ENCODE measurements at places on chromosomes 7 and 10.
A peak's percentile ranks its signal among the peaks of the same experiment; 100 is the strongest.

- DNase-seq, result no peak
Observed at GRCh38 chr7:57210871-57211270, 78.6 kb upstream of the ZNF479 start.

- DNase-seq, result no peak
Observed at GRCh38 chr10:93849593-93849992, 44.2 kb upstream of the SLC35G1 start.

DNA sequence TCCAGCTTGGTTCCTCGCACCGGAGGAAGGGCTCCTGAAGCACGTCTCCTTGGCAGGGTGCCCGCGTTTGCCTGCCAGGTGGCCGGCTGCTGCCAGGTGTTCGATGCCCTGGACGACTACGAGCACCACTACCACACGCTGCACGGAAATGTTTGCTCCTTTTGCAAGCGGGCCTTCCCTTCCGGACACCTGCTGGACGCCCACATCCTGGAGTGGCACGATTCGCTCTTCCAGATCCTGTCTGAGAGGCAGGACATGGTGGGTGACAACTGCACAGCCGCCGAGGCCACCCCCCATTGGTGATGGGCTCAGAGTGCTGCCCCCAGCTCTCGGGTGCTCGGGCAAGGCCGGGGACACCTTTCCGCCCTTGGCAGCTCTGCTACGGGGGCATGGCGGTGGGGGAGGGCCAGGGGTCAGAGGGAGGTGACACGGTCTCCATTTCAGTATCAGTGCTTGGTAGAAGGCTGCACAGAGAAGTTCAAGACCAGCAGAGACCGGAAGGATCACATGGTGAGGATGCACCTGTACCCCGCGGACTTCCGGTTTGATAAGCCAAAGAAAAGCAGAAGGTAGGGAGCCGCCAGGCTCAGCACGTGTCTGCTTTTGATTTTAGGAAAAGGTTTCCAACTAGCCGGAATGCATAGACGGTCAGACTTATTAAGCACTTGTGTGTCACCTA, 1.1 kb downstream of the ZNF511 start:
- no peak for DNase-seq

- no peak for DNase-seq
Observed at GRCh38 chr10:125953778-125954385, 57.5 kb downstream of the FANK1 start.

GRCh38 chr7:14219125-14219524, 229.7 kb upstream of the ETV1 start:
- DNase-seq, result no peak

DNA sequence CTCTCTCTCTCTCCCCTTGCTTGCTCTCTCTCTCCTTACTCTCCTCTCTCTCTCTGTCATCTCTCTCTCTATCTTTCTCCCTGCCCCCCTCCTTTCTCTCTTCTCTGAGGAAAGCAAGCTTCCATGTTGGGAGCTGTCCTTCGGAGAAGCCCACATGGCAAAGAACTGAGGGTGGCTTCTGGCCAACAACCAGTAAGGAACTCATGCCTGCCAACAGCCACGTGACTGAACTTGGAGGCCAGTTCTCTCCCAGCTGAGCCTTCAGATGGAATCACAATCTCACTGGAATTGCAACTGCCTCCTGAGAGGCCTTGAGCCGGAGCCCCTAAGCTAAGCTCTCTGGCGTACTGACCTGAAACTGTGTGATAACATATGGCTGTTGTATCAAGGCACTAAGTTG, 12.0 kb upstream of the DHTKD1 start:
- no peak for DNase-seq

DNA sequence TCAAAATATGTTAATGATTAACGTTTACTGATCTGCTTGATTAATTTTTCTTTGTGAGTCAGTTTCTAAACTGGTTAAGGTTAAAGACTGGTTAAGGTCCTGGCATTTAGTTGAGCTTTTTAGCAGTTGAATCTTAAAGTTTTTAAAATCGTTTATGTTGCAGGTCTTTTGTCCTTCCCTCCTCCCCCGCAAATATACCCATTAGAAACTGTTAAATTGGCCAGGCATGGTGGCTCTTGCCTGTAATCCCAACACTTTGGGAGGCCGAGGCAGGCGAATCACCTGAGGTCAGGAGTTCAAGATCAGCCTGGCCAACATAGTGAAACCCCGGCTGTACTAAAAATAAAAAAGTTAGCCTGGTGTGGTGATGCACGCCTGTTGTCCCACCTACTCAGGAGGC, 100.9 kb downstream of the PODXL start:
- no peak for DNase-seq

DNA sequence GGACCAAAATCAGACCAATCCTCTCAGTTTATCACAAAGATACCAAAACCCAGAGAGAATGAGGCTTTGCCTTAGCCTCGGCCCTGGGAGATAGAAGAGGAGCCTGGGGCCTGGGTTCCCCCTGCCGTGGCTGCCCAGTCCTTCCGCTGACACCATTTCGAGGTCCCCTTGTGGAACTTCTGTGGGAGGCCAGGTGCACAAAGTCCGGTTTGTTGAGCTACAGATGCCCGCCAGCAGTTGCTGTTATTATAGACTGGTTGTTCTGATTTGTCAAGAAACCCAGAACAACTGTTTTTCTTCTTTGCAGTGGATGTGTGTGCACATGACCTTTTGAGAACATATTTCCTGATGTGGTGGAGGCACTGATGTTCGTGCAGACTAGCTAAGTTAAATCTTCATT, 47.6 kb downstream of the CUX1 start:
- no peak for DNase-seq

GRCh38 chr10:98855403-98856189, 380.1 kb downstream of the HPSE2 start:
- no peak for DNase-seq

DNA sequence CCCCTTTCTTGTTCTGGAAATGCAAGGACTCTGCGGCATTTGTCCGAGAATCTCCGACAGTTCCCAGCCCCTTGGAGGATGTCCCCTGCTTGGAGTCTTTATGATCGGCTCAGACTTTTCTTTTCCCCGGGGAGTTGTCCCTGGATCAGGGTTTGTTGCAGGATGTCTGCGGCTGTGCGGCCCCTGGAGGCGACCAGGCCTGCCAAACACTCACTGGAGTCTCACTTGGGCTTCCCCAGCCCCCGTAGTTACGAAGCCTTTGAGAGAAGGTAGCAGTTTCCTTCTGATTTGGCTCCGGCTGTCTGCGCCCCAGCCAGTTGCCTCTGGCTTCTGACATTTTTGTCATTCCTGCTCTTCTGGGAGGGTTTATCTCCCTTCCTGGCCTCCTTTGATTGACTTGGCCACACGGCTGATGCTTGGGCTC, 16.1 kb downstream of the COL26A1 start:
- no peak for DNase-seq

- no peak for DNase-seq
Observed at GRCh38 chr7:46100521-46100920, 179.4 kb upstream of the IGFBP3 start.

DNA sequence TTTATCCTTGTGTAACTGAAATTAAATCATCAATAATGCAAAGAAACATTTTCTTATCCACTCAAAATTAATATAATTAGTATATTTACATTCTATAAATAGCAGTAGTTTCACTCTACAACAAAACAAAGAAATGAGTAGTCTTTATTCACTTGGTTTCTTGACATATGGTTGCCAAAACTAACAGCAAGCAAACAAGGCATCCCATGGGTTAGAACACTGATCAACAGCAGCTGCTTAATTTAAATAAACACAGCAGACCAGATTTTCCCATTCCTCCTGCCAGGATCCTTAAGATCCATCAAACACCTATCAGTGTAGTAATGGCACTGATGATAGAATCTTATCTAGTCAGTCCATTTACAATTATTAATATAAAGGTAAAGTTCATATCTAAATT, 22.1 kb downstream of the NCAPG2 start:
- no peak for DNase-seq

- DNase-seq, result no peak
Observed at GRCh38 chr7:139870380-139870779, 41.3 kb downstream of the TBXAS1 start.

GRCh38 chr10:73480158-73480557, 15.7 kb downstream of the PPP3CB start:
- DNase-seq, result peak; percentile 21

GRCh38 chr10:80493522-80494051, 39.5 kb downstream of the TSPAN14 start:
- peak; percentile 44 for DNase-seq

GRCh38 chr7:94253686-94254085, 141.0 kb upstream of the COL1A2 start:
- no peak for DNase-seq

DNA sequence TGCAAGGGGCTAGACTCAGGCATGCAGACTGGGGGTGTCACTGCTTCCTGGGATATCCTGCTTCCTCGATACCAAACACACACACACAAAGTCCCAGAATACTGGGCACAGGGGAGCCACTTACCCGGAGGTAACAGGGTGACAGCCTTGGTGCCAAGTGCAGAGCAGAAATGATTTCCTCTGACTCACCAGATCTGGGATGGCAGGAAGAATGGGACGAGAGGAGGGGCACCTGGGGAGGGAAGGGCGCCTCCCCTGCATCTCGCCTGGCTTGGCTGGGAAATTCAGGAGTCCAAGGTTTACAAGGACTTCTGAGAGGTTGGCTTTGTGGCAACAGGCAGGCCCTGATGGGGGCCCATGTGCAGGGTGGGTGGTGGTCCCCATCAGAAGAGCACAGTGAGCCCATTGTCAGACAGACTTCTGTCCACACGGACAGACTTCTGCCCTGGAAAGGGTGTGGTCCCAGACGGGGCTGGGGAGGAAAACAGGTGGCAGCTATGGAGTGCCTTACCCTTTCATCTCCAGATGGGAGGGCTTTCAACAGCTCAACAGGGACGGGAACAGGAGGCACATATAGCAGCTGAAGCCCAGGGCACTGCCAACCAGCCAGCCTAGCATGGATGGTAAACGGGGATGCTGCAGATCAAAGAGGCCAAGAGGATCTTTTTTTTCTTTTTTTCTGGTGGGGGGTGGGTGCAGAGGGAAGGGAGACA, 9.7 kb upstream of the CCL24 start:
- no peak for DNase-seq

GRCh38 chr7:49791088-49791741, 17.8 kb downstream of the VWC2 start:
- DNase-seq, result no peak

GRCh38 chr10:98349508-98349922, 65.5 kb downstream of the PYROXD2 start:
- DNase-seq, result peak; percentile 100

DNA sequence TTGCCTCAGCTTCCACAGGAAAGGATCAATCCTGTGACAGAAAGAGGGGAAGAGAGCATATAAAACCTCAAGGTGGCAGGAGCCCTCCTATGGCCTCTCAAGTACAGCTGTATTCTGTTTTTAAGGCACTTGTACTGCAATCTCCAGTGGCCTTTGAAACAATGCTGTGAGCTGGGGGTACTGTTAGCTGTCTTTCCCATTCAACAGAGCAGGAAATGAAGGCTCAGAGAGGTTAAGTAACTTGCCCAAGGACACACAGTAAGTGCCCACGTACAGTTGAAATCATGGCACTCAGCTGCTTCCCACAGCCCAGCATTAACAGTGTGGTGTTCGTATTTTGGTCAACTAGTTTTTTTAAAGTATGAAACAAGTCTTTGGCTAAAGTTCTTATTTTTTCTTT, 34.0 kb downstream of the DUSP5 start:
- DNase-seq, result no peak

- no peak for DNase-seq
Observed at GRCh38 chr10:133226251-133226808, 3.7 kb upstream of the UTF1 start.

DNA sequence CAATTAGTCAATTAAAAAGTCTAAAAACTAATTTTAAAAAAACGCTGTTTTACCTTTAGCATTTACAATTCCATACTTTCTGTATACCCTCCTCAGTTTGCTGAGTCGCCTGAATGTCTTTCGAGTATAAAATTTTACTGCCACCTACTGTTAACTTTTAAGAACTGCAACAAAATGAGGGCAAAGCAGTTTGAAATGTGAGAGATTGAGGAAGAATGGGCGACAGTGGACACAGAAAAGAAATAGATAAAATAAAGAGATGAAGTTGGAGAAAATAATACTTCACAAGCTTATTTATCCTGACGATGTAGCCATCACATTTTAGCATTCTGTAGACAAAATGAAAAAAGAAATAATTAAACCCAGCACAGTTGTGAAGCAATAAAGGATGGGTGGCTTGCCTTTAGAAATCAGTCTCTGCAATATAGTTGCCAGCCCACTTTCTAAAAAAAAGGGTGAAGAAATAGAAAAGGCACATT, 110.8 kb upstream of the PTN start:
- DNase-seq, result no peak

DNA sequence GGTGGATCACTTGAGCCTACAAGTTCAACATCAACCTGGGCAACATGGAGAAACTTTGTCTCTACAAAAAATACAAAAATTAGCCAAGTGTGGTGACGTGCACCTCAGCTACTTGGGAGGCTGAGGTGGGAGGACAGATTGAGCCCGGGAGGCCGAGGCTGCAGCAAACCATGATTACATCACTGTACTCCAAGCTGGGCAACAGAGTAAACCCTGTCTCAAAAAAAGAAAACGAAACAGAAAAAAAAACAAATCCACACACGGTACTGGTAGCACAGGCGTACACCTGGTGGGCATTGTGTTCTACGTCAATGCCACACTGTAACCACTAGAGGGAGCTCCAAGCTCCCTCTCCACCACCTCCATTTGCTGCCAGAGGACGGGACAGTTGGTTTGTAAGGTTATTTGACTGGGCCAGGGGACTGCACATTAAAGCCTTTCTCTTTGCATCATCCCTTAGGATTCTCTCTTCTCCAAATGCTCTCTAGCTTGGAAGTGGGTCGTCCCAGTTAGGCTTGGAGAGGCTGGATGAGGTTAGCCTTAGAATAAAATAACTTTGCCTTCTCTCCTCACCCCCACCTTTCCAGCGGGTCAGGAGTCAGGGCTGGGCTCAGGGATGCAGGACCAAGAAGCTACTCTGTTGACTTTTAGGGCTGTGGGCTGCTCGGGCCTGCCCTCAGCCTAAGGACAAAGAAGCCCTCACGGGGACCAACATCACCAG, 130.8 kb downstream of the SORBS1 start:
- DNase-seq, result peak; percentile 26

- DNase-seq, result no peak
Observed at GRCh38 chr7:45021604-45022296, 21.7 kb downstream of the CCM2 start.

DNA sequence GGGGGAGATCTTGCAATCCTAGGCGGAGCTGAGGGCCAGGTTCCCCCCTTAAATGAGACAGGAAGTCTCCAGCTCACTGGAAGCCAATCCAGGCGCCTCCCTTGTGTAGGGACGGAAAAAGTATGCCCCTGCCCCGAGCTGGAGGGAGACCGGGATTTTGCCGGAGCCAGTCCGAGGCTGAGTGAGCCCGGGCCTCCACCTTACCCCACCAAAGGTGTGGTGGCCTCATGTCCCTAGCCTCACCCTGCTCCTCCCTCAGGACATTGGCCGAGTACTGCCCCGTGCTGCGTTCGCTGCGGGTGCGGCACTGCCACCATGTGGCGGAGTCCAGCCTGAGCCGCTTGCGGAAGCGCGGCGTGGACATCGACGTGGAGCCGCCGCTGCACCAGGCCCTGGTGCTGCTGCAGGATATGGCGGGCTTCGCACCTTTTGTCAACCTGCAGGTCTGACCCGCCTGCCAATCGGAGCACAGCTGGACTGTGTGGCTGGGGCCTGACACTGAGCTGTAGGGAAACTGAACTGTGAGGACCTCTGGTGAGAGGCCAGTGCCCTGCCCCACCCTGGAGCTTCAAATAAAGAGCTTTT, 2.0 kb downstream of the FBXL15 start:
- DNase-seq, result no peak

Measured in fibroblast of skin of left quadriceps (primary cell).